ENCODE measurements at places on chromosomes 2 and 18. TPM values are rescaled to one million over a fixed set of nuclear protein-coding genes. Genes with fewer than 3 reads are reported as not detected.
A peak's percentile ranks its signal among the peaks of the same experiment; 100 is the strongest.

GRCh38 chr2:172865422-172865821 lies 129.8 kb downstream of the RAPGEF4 start:
- peak; percentile 40 for DNase-seq

- DNase-seq = no peak
These were observed 53.0 kb upstream of the GALNT3 start for GRCh38 chr2:165847001-165847400.

GRCh38 chr2:214482728-214483127 lies 71.9 kb downstream of the VWC2L start:
- no peak for DNase-seq

GRCh38 chr18:22816266-22817176 lies 116.6 kb upstream of the RBBP8 start:
- no peak for DNase-seq

- no peak for DNase-seq
These were observed 600.4 kb upstream of the KLHL29 start for GRCh38 chr2:22784566-22784965.

DNA sequence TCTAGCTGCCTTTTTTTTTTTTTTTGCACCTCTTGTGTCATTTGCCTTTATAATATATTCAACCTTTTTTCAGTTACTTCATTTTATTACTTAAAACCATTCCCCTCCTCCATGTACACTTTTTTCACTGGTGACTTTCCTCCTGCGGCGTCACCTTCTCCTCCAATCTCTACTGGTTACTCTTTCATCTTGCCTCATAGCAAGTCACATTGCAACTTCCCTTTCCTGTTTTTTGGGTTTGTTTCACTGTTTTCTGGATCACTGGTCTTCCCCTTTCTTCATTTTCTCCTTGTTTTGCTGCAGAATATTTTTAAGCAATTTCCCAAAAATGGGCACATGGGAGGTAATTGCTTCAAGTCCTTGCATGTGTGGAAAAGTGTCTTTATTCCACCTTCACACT lies 37.7 kb upstream of the GPR155 start:
- no peak for DNase-seq

- no peak for DNase-seq
These were observed 136.2 kb downstream of the TMEM247 start for GRCh38 chr2:46615555-46615954.

- no peak for DNase-seq
These were observed 11.2 kb downstream of the MREG start for GRCh38 chr2:216002101-216002678.

- no peak for DNase-seq
These were observed 323.9 kb downstream of the XIRP2 start for GRCh38 chr2:167212014-167212648.

GRCh38 chr18:37402735-37403099 lies 162.9 kb downstream of the CELF4 start:
- no peak for DNase-seq

Gene TEKT4
- not detected for total RNA-seq

Gene L3MBTL4
- total RNA-seq = 2.0 TPM
